ENCODE measurements at places on chromosomes 3 and 15.

GRCh38 chr3:130901463-130902204, 7.8 kb downstream of the ATP2C1 start:
- DNase-seq = no peak

DNA sequence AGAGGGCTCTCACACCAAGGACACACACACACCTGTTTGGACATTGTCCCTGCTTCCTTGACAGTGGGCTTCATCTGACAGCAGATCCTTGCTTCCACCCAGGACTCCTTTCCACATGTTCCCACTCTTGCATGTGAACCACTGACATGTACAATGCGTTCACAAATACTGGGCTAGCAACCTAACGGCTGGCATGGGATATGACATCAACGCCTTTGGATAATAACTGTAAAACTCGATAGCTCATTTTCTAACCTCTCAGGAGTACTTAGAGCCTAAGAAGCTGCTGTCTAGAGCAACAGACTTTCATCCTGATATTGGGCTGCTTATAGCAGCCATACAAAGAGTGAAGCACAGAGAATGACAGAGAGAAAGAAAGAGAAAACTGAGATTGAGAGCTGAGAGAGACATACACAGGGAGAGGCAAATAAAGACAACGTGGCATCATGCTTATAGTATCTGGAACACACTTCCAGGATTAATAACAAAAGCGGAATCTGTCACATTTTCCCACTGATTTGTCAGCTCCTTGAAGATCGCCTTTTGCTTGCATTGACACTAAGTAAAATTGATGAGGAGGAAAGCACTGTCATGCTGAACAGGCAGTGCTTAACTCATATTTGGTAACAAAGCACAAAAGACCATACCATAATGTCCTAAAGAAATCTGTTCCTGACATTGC, 1.7 kb downstream of the GUCA1C start:
- no peak for DNase-seq

- DNase-seq = no peak
Measured at GRCh38 chr3:125120379-125121122, 64.8 kb upstream of the HEG1 start.

DNA sequence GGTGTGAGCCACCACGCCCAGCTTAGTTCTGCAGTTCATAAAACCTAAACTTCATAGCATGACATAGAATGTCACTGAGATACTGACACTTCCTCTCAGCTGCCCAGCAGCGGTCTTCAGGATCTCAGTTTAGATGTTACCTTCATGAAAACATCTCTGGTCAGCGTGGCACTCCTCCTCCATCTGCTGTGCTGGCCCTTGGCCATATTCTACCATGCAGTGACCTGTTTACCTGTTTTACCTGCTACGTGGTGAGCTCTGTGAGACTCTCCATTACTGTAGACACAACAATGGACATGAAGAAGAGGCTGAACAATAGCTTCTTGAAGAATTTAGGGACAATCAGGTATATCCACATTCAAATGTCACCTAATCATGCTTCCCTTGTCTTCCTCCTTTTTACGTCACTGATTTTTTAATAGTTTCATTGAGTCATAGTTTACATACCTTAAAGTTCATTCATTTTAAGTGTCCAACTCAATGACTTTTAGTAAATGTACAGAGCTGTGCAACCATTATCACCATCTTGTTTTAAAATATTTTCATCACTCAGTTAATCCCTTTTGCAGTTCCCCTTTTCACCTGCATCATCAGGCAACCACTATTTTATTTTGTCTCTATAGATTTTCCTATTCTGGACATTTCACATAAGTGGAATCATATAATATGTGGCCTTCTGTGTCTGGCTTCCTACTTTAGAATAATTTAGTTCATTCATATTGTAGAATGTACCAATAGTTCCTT, 32.2 kb upstream of the PTPN23 start:
- DNase-seq = no peak

DNA sequence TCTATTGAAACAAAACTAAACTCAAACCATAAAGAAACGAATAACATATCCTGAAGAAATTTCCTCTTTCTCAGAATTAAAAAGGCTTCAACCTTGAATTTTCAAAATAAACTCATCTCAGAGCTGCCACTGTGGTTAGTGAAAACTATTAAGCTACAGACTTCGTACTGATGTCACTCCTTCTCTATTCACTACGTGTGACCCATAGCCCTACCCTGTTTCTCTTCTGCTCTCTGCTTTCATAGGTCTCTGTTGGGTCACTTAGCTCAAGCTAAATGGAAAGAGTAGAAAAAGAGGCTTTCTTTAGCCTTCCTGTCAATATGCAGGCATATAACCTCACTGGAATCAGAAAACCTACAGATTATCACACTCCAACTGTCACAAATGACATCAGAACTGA, 126.6 kb upstream of the MME start:
- DNase-seq = no peak
